Cardiac septum (tissue), 1 donor: ENCODE measurements at places on chromosomes 5 and 9. TPM values are rescaled to one million over a fixed set of nuclear protein-coding genes. Genes with fewer than 3 reads are reported as not detected.

The SPACA9 gene
- 5.4 TPM for total RNA-seq

The MTAP gene
- total RNA-seq: 13.0 TPM

The PIP5KL1 gene
- 0.57 TPM for total RNA-seq

The LSM11 gene
- total RNA-seq: 1.5 TPM

The TRIM36 gene
- total RNA-seq: 0.75 TPM

The EFNA5 gene
- total RNA-seq: 40.9 TPM

The LAMC3 gene
- total RNA-seq: 0.89 TPM

The KIAA0825 gene
- 2.2 TPM for total RNA-seq

The TYRP1 gene
- 102 TPM for total RNA-seq

The SLC34A3 gene
- not detected for total RNA-seq

The GCNT4 gene
- total RNA-seq: 0.62 TPM

The ANXA2R gene
- 1.2 TPM for total RNA-seq

The AGTPBP1 gene
- 39.0 TPM for total RNA-seq

The SCGB3A1 gene
- not detected for total RNA-seq

The NUDT2 gene
- total RNA-seq: 23.0 TPM
